Stimulated activated CD4-positive, alpha-beta T cell treated with anti-CD3 and anti-CD28 coated beads, Interleukin-4, amount 100 ng/mL, for 24 hours (primary cell): ENCODE measurements at places on chromosomes 13 and 19.

GRCh38 chr19:21117041-21117907 is 24.6 kb upstream of the ZNF431 start:
- DNase-seq = no peak

GRCh38 chr19:739998-740715 is 10.8 kb upstream of the MISP start:
- no peak for DNase-seq

DNA sequence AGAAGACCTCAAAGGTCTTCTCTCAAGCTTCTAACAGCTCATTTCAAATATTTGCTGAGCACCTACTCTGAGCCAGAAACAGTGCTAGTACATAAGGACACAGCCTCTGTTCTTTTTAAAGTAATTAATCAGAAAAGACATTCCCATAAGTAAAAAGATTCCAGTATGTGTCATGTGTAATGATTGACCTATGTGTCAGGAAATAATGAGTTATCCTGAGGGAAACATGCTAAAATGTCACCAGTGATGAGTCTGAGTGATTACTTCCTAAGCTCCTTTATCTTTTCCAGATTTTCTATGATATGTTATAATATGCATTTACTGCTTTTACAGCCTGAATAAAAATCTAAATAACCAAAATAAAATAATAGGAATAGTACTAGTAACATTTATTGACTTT is 107.6 kb downstream of the SLC25A15 start:
- DNase-seq = no peak

GRCh38 chr13:65343898-65344663 is 1886.1 kb downstream of the PCDH9 start:
- DNase-seq = no peak

DNA sequence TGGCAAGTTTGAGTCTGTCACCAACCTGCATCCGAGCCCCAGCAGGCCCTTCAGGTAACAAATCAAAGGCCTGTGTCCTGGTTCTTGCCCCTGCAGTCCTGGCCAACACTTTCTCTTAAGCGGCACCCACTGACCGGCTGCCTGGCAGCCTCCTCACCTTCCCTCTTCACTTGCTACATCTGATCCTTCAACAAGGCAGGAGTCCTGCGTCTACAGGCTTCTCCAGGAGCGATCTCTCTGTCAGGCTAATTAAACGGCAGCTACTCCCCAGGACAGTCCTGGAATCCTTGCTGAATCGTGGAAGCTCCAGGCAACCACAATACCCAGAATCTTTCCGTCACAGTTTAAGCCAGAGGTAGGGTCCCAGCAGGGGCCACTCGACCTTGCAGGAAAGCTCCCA is 41.1 kb upstream of the GAS6 start:
- DNase-seq = no peak

- no peak for DNase-seq
Measured at GRCh38 chr13:54124700-54125099, 1096.1 kb downstream of the OLFM4 start.

- DNase-seq = no peak
Measured at GRCh38 chr13:65638572-65639168, 1591.5 kb downstream of the PCDH9 start.
